ENCODE measurements at places on chromosomes 6 and 20. TPM values are rescaled to one million over a fixed set of nuclear protein-coding genes. Genes with fewer than 3 reads are reported as not detected.

DNA sequence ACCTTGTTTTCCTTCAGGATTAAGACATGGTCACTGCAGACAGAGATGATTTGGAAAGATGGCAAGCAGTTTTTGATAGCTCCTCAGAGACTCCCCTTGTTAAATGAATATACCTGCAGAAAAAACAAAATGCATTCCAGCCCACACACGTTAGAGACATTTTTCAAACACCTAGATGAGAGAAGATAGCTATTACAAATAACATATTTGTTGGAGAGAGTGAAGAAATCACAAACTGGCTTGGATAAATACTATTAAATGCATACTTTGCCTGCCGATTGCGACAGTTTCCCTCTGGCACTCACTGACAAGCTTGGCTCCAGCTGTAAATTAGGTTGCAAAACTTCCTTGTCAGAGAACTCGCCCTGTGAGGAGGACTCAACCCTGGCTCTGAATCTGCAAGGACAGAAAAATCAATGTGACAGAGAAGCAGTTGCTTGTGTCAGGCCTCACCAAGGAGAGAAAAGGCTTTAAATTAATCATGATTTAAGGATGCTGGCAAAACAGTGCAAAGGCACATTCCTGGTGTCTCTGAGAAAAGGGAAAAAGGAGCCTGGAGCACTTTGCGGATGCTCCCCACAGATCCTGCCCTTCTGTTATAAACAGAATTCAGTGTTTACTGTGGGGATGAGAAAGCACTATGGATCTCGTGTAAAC, 423.7 kb upstream of the MARCKS start:
- peak; percentile 70 for DNase-seq

DNA sequence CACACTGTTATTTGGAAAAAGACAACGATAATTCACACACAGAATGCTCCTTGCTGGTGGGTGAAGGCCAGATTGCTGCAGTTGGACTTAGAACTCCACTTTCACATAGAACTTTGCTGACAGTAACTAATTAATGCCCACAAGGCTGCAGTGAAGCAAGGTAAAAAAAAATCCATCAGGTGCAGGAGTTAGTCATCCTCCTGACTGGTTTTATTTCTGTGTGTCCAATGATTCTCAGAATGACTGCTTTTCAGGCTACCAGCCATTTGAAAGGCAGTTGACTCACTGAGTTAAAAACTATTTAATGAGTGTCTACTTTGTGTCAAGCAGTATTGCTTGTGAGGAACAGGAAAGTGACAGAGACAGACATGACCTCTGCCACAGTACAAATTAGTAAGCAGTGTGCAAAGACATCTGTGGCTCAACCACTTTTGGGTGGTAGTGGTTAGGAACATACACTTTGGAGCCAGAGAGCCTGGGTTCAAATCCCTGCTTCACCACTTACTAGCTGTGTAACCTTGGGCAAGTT, 41.9 kb downstream of the ELOVL5 start:
- DNase-seq = no peak

GRCh38 chr6:127483399-127484055, 24.3 kb upstream of the KIAA0408 start:
- no peak for DNase-seq

DNA sequence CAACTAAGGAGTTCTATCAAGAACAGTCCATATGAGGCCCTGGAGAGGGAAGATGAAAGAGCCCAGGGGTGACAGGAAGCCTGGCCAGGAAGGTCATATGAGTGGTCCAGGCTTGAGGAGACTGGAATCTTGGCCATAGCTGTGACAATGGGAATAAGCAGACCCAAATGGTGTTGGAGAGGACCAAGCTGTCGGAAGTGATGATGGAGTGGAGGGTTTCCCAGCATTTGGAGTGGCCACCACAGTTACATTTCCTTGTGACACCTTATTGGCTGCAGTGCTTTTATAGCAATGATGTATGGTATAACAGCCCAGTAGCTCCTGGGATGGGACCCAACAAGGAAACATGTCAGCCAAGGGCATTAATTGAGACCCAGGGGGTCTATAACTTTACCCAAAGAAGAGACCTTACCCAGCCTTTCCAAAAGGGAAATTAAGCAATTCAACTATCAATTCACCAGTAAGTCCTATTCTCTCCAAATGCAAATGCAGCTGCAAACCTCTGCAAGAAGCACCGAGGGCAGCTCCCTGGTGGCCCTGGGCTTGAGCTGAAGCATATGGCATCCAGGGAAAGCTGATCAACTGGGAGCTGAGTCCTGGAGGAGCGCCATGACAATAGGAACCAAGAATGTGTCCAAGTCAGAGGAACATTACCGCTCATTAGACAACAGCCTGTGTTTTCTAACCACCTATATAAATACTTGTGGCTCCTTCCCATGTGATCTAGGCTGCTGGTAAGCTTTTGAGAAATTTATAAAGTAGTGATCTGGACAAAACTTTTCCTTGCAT, 219.4 kb downstream of the SOD2 start:
- no peak for DNase-seq

- no peak for DNase-seq
These were observed 299.4 kb upstream of the NRSN1 start for GRCh38 chr6:23826572-23826971.

DNA sequence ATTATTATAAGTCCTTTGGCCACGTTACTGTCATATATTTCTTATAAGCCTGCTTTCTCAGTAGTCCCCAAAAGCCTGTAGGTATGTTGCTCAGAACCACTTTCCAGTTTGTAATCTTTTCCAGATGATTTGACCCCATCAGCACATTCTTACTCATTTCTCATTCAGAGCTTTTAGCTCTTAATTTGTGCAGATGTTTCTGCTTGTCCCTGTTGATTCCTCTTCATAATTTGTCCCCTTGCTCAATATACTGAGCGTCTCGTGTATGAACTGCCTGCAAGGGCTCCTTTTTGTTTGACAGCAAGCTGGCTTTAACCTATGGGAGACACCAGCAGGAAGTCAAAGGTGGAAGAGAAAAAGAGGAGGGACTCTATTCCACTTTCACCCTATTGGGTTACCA, 733.8 kb upstream of the GJE1 start:
- no peak for DNase-seq

DNA sequence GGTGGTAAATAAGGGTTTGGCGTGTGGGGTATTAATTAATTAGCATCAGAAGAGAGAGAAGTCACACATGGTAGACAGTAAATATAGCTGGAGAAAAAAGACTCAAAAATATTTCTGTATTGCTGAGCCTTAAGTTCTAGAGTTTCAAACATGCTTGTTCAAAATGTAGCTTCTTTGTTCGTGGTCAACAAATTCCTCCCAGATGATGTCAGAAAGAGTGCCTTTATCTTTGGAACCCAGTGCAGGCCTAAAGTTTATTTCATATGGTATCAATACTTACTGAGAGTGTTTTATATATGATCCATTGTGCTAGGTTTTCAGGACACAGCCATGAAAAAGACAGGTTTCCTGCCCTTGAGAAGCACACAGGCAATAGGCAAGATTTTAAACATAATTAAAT, 18.3 kb downstream of the MARCKS start:
- no peak for DNase-seq

The ZNF165 gene
- total RNA-seq = 1.5 TPM

The LPA gene
- total RNA-seq = 1.3 TPM

The FAM209B gene
- 0.32 TPM for total RNA-seq

Data from mucosa of gallbladder (tissue), 1 donor.